ENCODE measurements at places on chromosomes 2 and 18. TPM values are rescaled to one million over a fixed set of nuclear protein-coding genes. Genes with fewer than 3 reads are reported as not detected.

Gene ELOA2
- not detected for total RNA-seq

Gene WDR7
- total RNA-seq, result 26.3 TPM

Gene HOXD8
- total RNA-seq, result 10.3 TPM

Gene PUS10
- 3.2 TPM for total RNA-seq

Gene STPG4
- total RNA-seq, result 2.9 TPM

Gene EGR4
- total RNA-seq, result not detected

Gene G6PC2
- not detected for total RNA-seq

Gene UCN
- total RNA-seq, result 3.2 TPM

GRCh38 chr18:42520138-42520537 is 565.1 kb downstream of the PIK3C3 start:
- DNase-seq, result no peak

DNA sequence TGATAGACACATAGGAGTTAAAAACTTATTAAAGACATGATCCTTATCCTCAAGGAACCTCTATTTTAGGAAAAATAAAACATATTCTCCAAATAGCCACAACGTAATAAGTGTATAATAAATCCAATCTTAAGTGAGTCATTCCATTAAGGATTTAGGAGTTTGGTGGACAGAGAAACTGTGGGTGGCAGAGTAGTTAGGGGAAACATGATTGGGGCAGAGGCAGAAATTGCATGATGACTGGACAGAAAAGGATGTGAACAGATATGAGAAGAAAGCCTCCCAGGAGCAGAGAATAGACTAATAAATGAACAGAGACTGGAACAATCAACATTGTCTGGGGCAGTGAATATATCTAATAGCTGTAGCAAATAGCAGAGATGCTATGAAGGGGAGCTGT is 48.1 kb upstream of the SIGLEC15 start:
- no peak for DNase-seq

GRCh38 chr2:160510617-160511016 is 17.0 kb upstream of the RBMS1 start:
- DNase-seq, result no peak

DNA sequence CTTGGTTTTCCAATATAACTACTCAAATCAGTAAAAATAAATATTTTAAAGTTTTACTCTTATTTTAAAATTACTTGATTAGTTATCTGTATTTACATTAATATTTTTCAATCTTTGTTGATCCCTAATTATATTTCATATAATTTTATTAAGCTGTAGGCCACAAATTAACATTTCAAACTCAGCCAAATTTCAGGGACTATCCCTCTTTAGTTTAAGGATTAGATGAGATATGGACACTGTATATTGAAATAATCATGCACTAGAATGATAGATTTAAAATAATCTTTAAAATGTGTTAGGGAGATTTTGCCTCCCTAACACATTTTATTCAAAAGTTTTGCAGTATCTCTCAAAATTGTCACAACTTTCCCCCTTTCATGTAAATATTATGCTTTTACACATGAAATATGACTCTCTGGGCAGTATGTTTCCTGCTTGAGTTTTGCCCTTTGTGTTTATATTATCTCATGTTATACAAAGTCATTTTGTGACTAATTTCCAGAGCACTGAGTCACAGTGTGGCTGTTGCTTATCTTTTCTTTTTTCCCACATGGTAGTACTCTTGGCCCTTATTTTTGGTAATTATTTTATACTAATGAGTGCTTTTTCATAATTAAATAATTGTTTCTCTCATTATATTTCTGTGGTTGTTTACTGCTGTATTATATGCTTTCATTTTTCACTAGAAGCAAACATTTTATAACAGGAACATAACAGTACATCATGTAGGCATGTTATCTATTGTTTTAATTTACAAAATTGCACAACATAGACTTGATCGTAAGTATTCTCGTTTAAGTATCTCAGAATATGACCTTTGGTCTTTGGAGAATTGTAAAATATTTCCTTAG is 1.2 kb downstream of the TFPI start:
- no peak for DNase-seq

GRCh38 chr2:65057391-65058052 is 1.3 kb downstream of the CEP68 start:
- DNase-seq, result no peak

- no peak for DNase-seq
These were observed 110.2 kb upstream of the ITGB6 start for GRCh38 chr2:160310118-160310828.

DNA sequence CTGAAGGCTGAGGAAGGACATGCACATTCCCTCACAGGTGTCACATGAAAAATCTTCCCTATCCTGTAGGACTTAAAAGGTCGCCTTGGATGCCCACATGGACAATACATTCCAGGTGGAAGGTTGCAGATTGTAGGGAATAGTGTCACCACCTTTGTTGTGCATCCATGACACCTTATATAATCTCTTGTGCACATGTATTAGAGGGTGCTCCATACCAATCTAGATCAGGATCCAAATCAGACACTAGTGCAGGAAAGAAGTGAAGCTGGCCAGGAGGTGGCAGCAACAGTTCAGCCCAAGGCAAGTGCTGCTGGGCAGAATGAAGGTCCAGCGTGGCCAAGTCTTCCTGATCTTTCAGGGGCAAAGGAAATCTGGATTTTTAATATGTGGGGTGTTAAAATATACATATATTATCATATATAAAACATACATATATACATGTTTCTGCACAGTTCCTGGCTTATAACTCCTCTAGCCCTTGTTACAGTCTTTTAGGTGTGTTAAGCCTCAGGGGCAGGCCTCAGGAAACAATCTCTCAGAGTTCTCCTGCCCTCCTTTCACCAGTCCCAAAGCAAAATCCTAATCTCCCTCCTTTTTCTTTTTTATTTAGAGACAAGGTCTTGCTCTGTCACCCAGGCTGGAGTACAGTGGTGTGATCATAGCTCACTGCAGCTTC is 16.6 kb downstream of the NIF3L1 start:
- DNase-seq, result no peak

DNA sequence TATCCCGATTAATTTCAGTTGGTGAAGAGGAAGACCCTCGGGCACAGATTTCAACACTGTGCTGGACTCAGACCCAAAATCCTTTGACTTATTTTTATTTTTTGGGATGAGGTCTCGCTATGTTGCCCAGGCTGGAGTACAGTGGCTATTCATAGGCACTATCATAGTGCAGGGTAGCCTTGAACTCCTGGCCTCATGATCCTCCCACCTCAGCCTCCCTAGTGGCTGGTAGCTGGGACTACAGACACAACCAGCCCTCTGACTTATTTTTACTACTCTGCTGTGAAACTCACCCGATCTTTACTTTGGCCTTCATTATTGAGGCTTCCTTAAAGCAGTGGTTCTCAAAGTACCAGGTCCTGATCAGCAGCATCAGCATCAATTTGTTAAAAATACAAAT is 18.2 kb upstream of the ADAM17 start:
- no peak for DNase-seq

DNA sequence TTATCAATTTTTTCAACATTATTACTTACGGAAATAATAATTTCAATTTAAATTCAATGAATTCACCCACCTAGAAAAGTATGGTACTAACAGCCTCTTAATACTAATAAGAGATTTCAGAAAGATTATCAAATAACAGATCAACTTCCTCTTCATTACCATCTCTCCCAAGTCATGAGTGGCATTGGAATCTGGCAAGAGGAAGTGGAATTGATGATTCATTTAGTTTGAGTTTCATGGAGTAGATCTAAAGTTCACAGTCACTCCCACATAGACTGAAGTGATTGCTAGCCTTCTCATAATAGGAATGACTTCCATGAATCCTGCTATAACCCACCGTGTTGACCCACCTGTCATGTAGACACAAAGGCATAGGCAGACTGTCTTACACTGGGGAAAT is 77.7 kb upstream of the WDR75 start:
- no peak for DNase-seq
